Right lung (tissue), 10 donors: ENCODE measurements at places on chromosomes 12 and 14.

- no peak for DNase-seq
Observed at GRCh38 chr12:4496145-4496838, 42.4 kb upstream of the RAD51AP1 start.

DNA sequence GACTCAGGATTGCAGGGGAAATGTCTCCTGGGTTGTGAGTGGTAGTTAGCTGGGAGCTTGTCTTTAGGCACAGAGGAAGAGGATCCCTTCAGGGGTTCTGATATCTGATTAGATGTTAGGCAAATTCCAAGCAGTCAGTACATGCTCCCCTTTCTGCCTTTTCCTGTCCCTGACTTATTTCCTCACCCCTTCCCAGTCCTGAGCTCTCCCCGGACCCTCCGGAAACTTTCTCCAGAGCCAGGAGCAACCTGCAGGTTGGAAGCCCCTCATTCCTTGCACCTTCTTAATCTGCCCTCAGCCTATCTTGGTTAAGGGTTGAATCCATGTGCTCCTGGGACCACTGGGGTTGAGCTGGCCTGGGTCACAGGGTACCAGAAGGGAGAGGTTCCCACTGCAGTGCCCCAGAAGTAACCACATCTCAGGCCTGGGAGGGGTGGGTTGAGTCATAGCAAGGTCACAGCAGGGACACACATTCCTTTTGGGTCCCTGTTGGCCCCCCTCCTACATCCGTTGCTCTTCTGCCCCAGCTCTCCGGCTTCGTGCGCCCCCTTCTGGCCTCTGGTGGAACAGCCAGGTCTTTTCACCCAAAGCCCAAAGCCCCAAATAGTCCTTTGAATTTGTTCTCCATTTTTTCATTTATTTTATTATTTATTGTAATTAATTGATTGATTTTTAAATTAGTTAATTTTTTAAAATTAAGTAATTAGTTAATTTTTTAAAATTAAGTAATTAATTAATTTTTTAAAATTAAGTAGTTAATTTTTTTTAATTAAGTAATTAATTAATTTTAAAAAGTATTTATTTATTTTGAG is 1.8 kb downstream of the IGFBP6 start:
- DNase-seq = peak; percentile 80

DNA sequence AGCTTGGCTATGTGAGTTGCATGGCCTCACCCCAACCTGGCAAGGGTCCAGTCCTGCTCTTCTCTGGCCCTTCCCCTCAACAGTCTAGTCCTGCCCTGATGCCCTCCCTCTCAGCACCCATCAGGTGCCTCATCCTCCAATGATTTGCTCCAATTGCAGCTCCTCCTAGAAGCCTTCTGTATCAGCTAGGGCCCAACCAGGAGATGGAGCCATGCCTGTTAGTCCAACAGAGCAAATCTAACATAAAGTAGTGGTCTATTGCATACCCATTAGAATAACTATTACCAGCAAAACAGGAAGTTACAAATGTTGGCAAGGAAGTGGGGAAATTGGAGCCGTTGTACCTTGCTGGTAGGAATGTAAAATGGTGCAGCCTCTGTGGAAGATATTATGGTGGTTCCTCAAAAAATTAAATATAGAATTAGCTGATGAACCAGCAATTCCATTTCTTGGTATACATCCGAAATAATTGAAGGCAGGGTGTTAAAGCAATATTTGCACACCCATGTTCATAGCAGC is 163.5 kb downstream of the VRK1 start:
- no peak for DNase-seq

DNA sequence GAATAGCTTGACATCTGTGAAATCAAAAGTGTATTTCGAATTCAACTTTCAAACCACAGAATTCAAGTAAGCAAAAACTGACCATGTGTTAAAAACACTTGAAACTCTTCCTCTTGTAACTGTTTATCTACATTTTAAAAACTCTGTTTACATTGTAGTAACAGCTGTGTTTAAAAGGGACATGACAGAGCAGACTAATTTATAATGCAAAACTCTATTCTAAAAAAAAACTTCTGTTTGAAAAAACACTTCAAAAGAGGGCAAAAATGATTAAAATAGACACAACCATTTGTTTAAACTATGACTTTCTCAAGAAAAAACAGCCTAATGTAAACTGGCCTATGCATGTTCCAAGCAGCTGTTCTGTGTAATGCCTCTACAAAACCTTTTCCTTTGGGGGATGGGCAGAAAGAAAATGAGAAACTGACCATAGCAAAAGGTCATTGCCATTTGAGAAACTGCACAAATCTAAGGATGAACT is 149.1 kb upstream of the HMGA2 start:
- peak; percentile 46 for DNase-seq

- DNase-seq = no peak
Observed at GRCh38 chr12:88833641-88834116, 253.4 kb upstream of the KITLG start.
